Stimulated activated CD4-positive, alpha-beta T cell treated with anti-CD3 and anti-CD28 coated beads, Interleukin-12 subunit alpha, Interleukin-12 subunit beta, amount 100 ng/mL, for 24 hours (primary cell): ENCODE measurements at places on chromosomes 4 and X.

GRCh38 chr4:24764345-24764744 is 31.0 kb upstream of the SOD3 start:
- no peak for DNase-seq

- DNase-seq = no peak
Observed at GRCh38 chr4:154425514-154425913, 66.1 kb downstream of the DCHS2 start.

DNA sequence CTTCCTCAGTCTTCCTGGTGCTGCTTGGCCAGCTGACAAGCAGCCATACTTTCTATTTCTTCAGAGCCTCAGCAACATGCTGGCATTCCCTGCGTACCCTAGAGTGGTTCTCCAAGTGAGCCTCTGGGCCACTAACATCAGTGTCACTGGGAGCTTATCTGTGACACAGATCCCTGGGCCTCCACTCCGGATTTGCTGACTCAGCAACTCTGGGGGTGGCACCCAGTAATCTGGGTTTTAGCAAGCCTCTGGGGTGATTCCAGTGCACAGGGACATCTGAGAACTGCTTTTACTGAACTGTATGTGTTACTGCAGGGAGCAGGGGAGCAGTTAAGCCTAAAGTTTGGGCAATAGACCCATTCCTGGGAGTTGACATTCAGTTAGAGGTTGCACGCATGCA is 28.2 kb upstream of the HMGB3 start:
- DNase-seq = no peak

DNA sequence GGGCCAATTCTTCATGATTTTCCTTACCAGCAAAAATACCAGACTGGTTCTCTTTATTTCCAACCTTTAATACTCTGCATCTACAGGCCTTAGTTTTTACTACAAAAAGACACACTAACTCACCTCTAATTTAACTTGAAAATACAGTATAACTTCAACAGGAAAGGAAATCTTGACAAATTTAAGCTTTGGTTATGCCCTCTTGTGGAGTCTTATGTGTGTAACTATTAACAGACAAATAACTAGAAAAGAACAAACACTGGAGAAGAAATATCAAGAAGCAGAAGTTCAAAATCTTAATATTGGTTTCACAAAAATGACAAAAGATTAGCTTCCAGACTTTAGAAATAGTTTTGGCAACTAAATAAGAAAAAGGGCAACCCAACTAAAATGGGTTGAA is 33.0 kb downstream of the PPA2 start:
- DNase-seq = no peak

DNA sequence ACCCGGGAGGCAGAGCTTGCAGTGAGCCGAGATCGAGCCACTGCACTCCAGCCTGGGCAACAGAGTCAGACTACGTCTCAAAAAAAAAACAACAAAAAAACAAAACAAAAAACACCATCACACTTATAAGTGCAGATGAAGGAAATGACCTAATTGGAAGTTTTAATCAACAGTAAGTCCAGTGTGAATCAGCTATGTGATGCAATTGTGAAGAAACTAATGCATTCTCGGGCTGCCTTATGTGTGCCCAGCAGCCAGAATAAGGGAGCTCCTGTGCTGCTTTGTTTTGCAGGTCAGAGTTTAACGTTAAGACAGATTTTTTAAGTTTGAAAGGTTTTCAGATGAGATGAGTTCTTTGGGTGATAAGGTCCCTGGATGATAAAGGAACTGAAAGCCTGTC is 10.8 kb downstream of the DAPP1 start:
- DNase-seq = no peak

DNA sequence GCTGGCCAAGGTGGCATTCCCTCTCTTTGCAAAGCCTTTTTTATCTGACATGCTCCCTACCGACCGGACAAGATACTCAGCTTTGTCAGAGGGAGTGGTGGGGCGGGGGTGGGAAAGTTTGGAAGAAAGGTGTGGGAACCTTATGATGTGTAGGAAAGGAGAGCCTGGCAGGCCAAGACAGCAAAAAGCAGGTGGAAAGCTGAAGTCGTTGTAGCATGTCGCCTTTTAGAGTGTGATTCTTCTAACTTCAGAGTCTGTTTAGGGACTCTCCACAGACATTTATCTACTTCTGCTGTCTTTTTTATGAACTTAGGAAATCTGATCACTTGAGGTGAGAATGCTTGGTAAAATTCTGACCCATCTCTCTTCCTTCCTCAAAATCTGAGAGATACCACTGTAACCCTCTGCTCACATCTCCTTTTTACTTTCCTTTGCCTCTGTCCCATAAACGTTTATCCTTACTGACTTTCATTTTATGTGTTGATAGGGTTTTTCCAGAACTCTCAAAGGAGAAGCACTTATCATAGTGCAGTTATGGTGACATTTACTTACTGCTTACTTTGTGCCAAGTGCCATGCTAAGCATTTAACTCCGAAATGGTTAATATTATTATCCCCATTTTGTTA is 8.2 kb upstream of the RUFY3 start:
- no peak for DNase-seq

- DNase-seq = no peak
Observed at GRCh38 chr4:125358453-125358852, 43.7 kb downstream of the FAT4 start.

DNA sequence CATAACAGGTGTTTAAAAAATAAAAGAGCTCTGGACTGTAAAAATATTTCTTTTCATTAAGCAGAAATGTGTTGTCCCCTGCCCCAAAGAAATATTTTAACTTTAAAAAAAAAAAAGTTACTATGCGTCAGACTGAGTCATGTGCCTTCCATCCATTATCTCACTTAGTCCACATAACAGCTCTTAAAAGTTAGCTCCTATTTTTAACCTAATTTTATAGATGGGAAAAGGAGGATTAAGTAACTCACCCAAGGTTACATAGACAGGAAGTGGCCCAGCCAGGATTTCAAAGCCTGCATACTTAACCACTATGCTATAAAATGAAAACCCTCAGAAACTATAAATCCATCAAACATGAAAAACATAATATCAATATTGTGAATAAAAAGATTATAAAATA is 97.7 kb downstream of the MANBA start:
- no peak for DNase-seq

DNA sequence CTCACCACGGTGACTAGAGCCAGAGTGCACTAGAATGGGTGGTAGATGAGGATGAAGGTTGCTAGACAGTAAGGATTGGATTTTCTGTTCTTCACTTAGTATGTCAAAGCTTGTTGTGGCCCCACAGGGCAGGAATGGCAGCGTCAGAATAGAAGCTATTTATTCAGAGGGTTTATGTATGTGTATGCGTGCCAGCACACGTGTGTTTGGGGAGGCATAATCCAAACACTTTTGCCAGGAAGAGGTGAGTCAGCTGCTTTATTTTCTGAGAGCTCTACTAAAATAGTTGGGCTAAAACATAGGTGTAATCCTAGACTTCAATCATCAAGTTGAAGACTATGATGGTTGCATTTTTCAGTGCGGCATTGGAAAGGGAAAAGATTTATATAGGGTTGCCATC is 1.2 kb upstream of the MAGEE2 start:
- DNase-seq = no peak

DNA sequence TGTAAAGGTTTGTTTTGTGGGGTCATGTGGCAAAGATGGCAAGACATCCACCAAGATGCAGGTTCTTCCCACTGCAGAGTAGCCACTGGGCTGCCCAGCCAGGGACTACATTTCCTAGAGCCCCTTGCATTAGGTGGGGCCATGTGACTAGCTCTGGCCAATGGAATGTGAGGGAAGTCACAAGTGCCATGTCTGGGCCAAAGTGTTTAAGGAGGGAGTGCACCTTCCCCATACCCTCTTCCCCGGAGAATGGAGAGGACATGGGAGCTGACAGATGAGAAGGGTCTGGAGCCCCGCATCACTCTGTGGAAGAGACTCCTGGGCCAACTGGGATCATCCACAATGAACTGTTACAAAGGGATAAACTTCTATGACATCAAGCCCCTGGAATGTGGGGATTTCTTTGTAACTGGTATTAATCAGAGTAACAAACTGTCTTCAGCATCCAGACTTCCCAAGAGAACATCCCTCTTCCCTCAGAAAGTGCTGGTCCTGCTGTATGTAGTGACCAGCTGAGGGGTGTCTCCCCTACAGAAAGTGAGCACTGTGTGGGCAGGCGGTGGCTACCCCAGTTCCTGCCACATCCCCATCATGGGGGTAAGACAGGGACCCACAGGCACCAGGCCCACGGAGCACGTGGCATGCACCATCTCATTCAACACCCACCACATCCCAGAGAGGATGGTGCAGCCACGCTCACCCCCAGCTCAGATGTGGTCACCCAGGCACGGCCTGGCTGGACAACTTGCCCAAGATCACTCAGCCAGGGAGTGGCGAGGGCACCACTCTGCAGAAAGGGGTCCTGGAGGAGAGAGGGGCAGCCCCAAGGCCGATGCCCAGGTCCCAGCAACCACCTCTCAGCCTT is 10.9 kb downstream of the PPP2R2C start:
- no peak for DNase-seq

DNA sequence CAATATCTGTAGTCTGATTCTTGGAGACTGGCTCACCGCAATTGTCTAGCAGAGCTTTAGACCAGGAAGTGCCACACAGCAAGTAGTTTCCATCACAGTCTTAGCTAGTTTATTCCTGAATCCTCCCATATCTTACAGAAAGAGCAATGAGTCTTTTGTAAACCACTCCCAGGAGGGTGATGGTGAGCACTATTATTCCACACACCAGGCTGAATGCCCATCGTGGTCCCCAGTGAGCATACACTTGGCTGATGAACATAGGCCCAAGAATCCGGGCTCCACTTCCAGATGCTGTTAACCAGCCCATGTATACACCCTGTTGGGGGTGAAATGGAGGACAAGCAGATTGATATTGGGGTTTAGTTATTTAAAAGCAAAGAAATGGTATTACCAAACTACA is 39.8 kb downstream of the PLK4 start:
- no peak for DNase-seq

- no peak for DNase-seq
Observed at GRCh38 chr4:145271194-145271593, 90.8 kb upstream of the OTUD4 start.
